AG09309 (cell line): ENCODE measurements at places on chromosomes 4 and X.

- DNase-seq, result no peak
Observed at GRCh38 chr4:1412376-1413203, 6.3 kb upstream of the NKX1-1 start.

- DNase-seq, result no peak
Observed at GRCh38 chr4:59553063-59553720, 1646.9 kb upstream of the ADGRL3 start.

- no peak for DNase-seq
Observed at GRCh38 chr4:76767983-76768382, 130.0 kb downstream of the SOWAHB start.

DNA sequence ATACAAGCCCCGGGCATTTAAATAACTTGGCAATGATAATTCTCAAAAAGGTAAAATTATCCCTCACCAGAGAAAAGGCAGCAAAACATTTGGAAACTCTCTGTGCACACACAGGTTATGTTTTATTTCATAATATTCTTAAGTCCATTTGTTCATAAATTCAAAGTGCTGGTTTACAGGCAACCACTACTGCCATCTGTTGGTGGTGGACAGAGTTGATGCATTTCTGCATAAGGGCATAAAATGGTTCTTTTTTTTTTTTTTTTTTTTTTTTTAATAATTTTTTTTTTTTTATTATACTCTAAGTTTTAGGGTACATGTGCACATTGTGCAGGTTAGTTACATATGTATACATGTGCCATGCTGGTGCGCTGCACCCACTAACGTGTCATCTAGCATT is 31.5 kb upstream of the IL21 start:
- no peak for DNase-seq

- no peak for DNase-seq
Observed at GRCh38 chrX:96722781-96723180, 38.1 kb downstream of the DIAPH2 start.
